ENCODE measurements at places on chromosomes 4 and X. TPM values are rescaled to one million over a fixed set of nuclear protein-coding genes. Genes with fewer than 3 reads are reported as not detected.

Gene FGD1
- 0.07 TPM for total RNA-seq

Gene CXCL1
- total RNA-seq = not detected

Gene NLGN4X
- total RNA-seq = not detected

Gene HPSE
- total RNA-seq = 10.6 TPM

Gene SLC7A11
- 0.77 TPM for total RNA-seq

Gene P2RY4
- total RNA-seq = 0.18 TPM

Gene ARMCX1
- total RNA-seq = 2.1 TPM

All from CD8-positive, alpha-beta memory T cell (primary cell).